Transverse colon (tissue), 4 donors: ENCODE measurements at places on chromosomes 6 and 20. TPM values are rescaled to one million over a fixed set of nuclear protein-coding genes. Genes with fewer than 3 reads are reported as not detected.

DNA sequence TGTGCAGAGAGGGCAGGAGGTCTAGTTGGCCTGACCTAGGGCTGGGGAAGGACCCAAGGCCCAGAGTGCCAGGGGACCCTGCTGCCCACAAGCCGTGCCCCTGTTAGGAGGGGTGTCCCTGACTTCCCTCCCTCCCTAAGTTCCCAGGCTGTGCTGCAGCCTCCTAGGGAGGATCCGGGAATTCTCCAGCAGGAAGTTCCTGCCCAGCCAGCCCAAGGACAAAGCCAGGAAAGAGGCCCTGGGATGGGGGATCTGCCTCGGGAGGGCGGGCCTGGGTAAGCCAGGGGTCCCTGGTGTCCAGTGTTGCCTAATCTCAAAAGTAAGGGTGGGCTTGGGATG is 9.3 kb upstream of the BAK1 start:
- DNase-seq, result peak; percentile 44

- peak; percentile 50 for DNase-seq
These were observed at the start of gene DAAM2 for GRCh38 chr6:39791850-39792539. DAAM2 (plus strand) TSS chr6:39792376; CDS start chr6:39856303, 63,927 bp downstream.

GRCh38 chr6:45706319-45706718 is 309.3 kb downstream of the CLIC5 start:
- DNase-seq, result no peak

DNA sequence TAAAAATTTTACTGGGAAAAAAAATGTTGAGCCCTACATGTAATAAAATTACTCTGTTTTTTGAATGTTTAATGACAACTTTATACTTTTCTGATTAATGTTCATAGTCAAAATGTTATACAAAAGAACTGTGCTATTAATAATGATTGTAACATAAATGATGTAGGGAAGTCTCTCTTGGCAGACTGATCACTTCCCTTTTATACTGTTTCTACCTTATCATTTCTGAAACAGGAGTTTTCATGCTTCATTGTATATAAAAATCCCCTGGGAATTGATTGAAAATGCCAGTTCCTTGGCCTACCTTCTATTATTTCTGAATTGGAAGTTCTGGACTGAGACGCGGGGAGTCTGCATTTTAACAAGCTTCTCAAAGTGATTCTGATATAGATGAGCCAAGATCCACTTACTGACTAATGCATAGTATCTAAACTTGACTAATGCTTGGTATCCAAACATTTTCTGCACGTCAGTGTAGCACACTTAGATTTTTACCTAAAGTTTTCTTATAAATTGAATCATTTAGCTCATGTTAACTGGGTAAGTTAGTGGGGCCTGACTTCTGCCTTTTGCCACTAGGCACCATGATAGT is 7.2 kb upstream of the HDAC2 start:
- DNase-seq, result no peak

GRCh38 chr6:119979862-119980261 is 630.3 kb upstream of the MAN1A1 start:
- no peak for DNase-seq

GRCh38 chr6:53310771-53311585 is 37.8 kb downstream of the ELOVL5 start:
- no peak for DNase-seq

GRCh38 chr6:1325461-1326309 is 13.8 kb downstream of the FOXQ1 start:
- DNase-seq, result no peak

GRCh38 chr6:87397656-87398055 is 10.1 kb upstream of the CFAP206 start:
- no peak for DNase-seq

DNA sequence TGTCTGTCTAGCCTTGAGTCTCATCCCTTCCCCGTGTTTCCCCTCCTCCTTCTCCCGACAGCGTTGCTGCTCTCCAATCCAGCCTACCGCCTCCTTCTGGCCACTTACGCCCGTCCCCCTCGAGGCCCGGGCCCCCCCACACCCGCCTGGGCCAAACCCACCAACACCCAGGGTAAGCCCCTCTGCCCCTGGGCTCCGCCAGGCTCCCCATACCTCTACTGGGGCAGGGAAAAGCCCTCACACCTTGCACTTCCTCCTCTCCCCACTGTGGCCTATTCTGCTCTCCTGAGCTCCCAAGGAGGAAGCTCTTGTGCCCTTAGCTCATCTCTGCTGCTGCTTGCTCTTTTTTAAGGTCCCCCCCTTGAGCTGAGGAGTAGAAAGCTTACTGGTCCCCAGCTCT is 11.0 kb downstream of the DDR1 start:
- no peak for DNase-seq

- DNase-seq, result no peak
These were observed 10.8 kb downstream of the DDO start for GRCh38 chr6:110404607-110405006.

DNA sequence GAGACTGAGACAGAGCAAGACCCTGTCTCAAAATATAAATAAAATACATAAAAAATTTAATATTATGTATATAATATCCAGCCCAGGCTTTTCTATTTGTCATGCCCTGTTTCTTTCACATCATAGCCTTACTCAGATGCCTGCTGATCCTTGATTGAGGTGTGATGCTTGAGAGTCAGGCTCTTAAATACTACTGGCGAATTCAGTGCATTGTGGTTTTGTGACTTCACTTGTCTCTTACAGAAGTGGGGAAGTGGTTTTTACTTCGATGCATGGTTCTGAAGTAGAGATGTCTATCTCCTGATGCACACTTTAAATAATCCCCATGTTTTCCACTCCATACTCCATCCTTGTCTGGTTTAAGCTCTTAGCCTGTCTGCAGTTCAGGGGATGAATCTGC is 29.1 kb downstream of the ASXL1 start:
- DNase-seq, result no peak

GRCh38 chr6:150967910-150968309 is 102.4 kb downstream of the MTHFD1L start:
- DNase-seq, result no peak

DNA sequence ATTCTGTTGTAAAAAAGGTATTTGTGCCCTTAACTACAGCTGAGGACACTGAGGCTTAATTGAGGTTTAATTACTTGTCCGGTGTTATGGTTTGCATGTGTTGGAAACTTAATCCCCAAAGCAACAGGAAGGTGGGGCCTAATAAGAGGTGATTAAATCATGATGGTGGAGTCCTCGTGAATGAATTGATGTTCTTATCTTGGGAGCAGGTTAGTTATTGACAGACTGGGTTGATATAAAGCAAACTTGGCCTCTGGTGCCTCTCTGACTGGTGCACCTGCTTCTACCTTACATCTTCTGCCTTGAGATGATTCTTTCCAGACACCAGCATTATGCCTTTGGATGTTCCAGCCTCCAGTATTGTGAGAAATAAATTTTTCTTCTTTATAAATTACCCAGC is 306.5 kb upstream of the HS3ST5 start:
- DNase-seq, result no peak

GRCh38 chr6:89987830-89988229 is 93.6 kb downstream of the GJA10 start:
- no peak for DNase-seq

- no peak for DNase-seq
These were observed 2.7 kb downstream of the PCMTD2 start for GRCh38 chr20:64258071-64258823.

DNA sequence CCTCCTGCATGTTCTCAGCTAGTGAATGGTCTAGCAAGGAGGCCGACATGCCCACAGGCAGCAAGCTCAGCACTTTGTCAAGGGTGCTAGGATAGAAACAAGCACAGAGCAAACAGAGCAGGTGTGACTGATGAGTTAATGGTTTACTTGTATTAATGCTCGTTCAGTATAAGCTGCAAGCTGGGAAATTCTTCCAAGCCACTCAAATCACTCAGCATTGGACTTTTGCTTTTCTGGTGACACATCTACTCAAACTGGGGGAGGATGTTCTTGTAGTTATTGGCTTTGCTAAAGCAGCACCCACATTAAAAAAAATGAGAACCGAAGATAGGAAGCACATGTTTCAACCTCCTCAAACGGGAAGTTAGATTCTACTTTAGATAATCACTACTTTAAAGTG is 43.1 kb upstream of the NEDD9 start:
- DNase-seq, result no peak

DNA sequence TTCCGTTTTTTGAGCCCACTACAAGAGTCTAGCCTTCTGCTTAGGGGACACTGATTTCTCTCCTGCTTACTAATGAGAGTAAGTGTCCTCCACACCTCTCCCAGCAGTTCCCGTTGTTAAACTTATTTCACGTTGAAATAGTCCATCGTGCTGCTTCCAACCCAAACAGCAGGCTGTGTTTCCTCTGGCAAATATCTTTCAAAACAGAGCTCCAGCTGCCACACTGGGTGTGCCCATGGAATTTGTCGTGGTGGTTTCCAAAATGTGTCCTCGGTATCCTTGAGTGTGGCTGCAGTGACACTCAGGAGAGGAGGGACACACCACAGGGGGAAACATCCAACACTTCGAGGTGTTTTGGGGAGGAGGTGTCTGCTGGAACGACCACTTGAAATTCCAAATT is 176.5 kb upstream of the RALGAPA2 start:
- DNase-seq, result no peak

DNA sequence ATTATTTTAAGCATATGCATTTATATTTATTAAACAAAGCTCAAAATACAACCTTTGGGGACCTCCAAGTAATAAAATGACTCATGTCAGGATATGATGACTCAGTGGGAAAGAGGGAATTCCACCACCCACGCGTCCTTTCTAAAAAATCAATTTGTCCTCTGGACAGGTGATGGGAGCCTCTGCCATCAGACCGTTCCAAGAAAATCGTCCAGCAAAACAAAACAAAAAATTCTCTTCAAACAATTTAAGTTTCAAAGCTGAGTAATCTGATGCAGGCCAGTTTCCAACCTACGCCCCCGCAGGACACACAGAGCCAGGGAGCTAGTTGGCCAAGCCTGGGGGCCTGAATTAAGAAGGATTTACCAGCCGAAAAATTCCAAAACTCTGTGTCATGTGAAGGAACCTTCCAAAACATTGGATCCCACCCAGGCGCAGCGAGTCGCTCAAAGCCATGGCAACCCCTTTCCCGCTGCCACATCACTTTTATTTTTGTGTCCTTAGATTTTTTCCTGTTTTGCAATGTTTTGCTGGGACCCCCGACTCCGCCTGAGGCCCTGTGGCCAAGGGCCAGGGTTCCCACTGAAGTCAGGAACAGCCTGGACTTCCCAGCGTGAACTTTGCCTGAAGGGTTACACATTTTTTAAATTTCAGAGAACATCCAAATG is 95.3 kb downstream of the NFATC2 start:
- peak; percentile 44 for DNase-seq

DNA sequence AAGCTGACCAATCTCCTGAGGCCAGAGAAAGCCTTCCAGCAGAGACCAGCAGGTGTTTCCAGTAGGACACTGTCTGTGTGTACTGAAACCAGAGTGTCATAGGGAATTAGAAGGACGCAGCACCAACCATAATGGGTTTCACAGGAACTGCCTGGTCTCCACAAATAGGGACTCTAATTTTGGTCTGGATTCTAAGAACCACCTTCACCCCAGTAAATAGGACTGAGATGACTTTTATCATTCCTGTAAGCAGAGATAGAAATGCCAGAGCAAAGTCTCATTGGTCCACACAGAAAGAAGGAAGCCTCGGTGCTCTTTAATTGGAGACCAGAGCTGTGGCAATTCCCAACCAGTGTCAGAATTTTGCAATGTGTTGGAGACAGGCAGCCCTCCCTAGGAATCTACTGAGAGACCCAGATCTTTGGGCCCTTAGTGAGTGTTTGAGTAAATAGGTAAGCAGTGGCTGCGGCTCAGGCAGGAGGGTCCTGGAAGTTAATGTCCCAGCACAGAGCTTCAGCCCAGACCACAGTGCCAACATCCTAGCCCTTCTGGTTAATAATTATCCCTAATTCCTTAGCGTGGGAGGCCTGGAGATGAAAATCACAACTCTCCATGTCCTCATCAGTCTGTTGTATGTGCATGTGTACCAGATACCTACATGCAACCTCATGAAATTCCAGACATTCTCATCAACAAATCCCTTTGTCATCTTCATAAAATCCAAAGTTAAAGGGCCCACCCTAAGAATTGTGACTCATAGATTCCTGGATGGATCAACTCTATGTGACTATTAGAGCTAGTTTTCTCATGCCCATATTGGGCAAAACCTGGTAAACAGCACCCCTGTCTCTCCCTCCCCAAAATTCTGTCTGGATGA is 81.2 kb downstream of the UNC5CL start:
- no peak for DNase-seq

DNA sequence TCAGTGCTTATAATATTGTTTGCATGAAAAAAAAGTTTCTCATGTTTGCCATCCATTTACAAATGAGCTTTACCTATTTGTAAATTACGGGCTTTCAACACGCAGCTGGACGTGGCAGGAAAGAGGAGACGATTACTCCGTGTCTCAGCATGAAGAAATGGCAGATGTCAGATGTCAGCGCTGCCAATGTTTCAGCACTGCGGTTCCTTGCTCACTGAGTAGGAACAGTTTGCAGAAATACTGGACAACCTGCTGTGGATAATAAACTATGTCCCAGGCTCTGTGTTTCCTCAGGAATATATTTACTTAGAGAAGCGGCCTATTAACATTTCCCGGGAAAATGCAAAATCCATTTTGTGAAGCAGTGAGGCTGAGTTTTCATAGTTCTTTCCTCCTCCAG is 22.7 kb downstream of the RAMACL start:
- DNase-seq, result no peak

MOG gene
- not detected for total RNA-seq

MAP1LC3A gene
- 152 TPM for total RNA-seq

LRRN4 gene
- total RNA-seq, result not detected

GMPR gene
- 5.1 TPM for total RNA-seq

LPIN3 gene
- total RNA-seq, result 263 TPM

ADAT2 gene
- 0.75 TPM for total RNA-seq

PSORS1C2 gene
- total RNA-seq, result not detected
